ENCODE measurements at places on chromosomes 6 and 20.

DNA sequence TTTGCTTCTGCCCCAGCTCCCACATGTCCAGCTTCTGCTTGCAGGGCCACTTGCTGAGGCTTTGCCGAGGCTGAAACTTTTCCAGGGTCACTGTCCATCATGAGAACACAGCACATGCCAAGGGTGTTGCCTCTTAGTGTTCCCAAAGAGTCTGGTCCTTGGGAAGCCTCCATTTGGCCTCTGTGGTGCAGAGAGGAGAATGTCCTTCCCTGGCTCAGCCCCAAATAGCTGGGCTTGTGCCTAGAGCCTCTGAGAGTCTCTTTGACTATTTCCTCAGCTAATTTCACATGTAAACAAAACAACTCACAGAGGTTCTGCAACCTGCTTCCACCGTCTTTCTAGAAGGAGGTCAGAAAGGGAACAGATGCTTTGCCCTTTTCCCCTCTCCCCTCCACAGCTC, 40.4 kb upstream of the RAB23 start:
- no peak for DNase-seq

DNA sequence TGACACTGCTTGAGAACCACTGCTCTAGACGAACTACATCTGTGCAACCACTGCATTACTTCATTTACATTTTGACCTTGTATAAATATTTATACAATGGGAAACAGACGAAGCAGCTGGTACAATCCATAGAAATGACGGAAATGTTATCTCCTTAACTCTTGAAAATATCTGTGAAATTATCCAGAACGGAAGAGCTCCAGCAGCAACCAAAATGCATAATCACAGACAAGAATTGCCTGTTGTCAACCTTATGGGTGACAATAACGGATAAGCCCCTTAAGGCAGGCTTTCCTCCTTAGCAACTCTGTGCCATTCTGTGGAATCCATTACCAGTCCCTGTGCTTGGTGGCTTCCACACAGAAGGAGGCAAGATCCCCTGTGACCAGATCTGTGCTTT, 115.4 kb downstream of the DTNBP1 start:
- no peak for DNase-seq

DNA sequence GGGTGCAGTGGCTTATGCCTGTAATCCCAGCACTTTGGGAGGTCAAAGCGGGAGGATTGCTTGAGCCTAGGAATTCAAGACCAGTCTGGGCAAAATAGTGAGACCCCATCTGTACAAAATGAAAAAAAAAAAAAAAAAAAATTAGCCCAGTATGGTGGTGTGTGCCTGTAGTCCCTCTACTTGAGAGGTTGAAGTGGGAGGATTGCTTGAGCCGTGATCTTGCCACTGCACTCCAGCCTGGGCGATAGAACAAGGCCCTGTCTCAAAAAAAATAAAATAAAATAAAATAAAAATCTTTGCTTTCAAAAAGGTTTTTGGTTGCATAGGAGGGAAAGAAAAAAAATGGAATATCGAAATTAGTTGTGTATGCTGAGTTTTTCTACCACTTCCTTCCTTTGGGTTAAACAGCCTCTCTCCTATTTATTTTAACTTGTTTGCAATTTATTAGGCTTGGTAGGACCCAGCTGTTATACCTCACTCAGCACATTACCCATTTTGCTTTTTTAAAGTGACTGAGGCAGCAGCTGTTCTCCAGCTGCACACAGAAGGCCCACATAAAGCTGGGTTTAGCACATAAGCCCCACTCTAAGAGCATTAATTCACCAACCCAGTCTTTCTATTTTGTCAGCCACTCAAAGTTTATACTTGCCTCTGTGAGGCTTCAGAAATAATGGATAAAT, 152.3 kb downstream of the ZFAND3 start:
- no peak for DNase-seq

GRCh38 chr20:19562426-19562825, 195.6 kb upstream of the RIN2 start:
- no peak for DNase-seq

GRCh38 chr6:53179961-53180651, 31.5 kb upstream of the GCM1 start:
- no peak for DNase-seq

DNA sequence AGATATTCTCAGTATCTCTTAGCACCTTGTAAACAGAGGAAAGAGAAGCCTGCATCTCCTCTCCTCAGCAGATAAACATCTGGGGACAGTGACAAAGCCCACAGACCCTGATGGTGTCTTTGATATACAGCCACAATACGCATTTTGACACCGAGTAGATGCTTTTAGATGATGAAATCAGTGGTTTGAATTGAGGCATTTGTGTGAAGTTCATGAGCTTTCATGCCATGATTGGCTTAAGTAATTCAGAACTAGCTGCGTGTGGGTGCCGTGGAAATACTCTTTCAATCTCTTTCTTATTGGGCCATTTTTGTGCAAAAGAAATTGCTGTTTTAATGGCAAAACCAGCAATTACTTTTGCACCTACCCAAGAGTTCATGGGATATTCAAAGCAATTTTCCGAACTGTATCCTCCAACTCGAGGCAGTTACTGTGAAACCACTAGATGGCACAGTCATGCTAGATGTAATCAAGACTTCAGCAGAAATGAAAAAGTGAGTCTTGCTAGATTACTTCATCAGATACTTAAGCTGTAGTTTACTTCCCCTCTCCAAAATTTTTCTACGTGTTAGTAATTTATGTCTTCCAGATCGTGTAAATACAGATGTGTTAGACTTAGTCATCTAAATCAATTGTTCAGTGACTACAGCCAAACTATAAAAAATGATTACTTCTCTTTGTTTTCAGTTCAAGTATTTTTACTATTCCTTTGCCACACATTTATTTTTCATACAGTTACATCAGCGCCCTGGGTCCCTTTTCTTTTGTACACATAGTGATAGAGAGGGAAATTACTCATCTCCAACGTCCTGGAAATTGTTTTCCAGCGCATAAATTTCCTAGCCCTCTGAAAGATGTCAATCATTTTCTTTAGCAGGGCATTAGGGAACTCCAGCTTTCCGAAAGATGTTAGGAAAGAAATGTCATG, 49.4 kb downstream of the IYD start:
- peak; percentile 36 for DNase-seq

GRCh38 chr20:23049201-23050075, at the start of gene THBD:
Gene THBD, minus strand, starts transcription at chr20:23049672. Its CDS starts 168 bp downstream, at chr20:23049504.
- DNase-seq, result no peak

- DNase-seq, result no peak
Observed at GRCh38 chr6:148392671-148393070, 50.0 kb downstream of the SASH1 start.

DNA sequence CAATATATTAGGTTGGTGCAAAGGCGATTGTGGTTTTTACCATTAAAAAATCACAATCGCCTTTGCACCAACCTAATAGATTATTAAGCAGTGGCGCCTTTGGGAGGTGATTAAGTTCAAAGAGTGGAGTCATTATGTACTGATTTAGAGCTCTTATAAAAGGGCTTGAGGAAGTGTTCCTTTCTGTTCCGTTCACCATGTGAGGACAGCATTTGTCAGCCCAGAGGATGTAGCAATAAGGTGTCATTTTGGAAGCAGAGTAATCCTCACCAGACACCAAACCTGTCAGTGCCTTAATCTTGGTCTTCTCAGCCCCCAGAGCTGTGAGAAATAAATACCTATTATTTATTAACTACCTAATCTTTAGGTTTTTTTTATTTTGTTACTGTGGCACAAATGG, 542.1 kb upstream of the MAN1A1 start:
- no peak for DNase-seq

DNA sequence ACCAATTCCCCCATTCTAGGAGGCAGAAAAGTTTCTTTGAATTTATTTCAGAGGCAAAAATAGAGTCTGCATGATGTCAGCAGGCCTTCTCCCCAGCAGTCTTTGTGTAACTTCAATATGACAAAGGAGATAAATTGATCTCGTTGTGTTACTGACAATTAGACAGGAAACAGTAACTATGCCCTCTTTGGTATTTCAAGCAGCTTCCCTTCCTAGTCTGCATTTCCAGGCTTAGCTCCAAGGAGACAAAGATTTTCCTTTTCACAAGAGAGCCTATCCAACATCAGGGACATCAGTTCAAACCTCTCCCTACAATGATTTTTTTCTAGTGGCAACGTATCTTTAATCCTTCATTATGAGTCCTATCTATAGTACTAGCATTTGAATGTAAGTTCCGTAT, 245.9 kb upstream of the HSF2 start:
- DNase-seq, result no peak

DNA sequence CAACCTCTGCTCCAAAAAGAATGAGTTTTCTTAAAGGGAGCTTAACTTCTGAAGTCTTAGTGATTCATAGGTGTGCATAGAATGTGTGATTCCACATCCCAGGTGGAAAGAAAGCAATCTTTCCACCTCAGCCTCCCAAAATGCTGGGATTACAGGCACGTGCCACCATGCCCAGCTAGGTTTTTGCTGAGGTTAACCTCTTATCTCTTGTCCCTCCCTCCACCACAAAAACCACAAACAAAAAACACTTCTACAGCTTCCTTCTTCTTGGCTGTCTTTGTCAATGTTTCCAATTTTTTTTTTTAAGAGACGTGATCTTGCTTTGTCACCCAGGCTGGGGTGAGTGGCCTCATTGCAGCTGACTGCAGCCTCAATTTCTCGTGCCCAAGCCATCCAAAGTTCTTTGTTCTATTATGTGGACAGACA, 8.1 kb upstream of the CSE1L start:
- no peak for DNase-seq

- DNase-seq, result no peak
Observed at GRCh38 chr6:154885214-154885613, 109.9 kb upstream of the TIAM2 start.

DNA sequence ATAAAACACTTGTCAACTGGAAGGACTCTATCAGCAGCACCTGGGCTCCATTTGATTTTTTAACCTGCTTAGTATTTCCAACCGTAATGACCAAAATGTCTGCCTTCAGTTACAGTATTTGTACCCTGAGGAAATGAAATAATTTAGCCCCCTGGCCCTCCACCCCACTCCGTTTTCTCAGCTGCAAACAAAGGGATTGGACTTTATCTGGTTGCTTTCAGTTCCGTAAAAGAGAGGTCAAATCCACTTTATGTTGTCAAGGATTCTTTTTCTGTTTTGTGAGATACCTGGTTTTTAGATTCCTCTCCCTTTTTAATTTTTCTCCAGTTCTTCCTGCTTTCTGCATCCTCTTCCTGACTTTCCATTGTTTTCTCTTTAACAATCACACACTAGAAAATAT, 64.4 kb upstream of the BMP2 start:
- DNase-seq, result no peak

- DNase-seq, result no peak
Observed at GRCh38 chr6:19303383-19303782, 533.8 kb upstream of the ID4 start.

DNA sequence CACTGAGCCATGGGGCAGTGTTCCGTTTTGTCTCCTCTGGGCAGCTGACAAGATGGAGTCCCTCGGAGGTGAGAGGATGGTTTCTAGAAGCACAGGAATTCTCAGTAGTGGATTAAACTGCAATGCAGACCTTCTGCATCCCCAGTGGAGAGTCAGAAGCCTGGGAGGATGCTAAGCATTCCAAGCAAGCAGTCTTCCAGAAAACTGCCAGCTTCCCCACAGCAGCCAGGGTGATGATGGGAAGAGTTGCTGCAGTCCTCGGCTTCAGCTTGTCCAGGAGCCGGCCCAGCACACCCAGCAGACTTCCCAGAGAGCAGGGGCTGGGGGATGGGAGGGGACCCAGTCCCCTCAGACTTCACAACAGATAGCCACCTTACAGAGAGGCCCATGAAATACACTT, 163.6 kb downstream of the LY86 start:
- no peak for DNase-seq

GRCh38 chr6:147548921-147549475, 40.5 kb downstream of the SAMD5 start:
- DNase-seq, result no peak
